ENCODE measurements at places on chromosomes 12 and 14.

GRCh38 chr12:98060411-98060810 lies 455.0 kb upstream of the TMPO start:
- DNase-seq, result no peak

- DNase-seq, result no peak
Observed at GRCh38 chr12:90024262-90024661, 315.6 kb upstream of the ATP2B1 start.

DNA sequence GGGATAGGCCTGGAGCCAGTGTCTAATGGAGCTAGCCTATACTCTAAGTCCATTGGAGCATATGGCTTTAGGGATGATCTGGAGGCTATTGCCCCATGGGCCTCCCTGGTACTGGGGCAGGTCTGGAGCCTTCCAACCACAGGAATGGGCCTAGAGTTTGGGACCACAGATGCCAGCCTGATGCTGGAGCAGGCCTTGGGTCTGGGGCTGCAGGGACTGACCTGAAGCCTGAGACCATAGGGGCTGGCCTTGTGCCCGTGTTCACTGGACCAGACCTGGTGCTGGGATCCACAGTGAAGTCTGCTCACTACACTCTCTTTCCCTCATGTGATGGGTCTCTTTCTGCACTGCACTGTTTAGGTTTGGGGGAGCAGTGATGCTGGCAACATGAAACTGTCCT lies 95.0 kb downstream of the KLHL28 start:
- no peak for DNase-seq

- DNase-seq, result no peak
Observed at GRCh38 chr12:55847603-55848291, 5.0 kb upstream of the MMP19 start.

GRCh38 chr14:94961386-94962165 lies 191.7 kb upstream of the GSC start:
- no peak for DNase-seq

DNA sequence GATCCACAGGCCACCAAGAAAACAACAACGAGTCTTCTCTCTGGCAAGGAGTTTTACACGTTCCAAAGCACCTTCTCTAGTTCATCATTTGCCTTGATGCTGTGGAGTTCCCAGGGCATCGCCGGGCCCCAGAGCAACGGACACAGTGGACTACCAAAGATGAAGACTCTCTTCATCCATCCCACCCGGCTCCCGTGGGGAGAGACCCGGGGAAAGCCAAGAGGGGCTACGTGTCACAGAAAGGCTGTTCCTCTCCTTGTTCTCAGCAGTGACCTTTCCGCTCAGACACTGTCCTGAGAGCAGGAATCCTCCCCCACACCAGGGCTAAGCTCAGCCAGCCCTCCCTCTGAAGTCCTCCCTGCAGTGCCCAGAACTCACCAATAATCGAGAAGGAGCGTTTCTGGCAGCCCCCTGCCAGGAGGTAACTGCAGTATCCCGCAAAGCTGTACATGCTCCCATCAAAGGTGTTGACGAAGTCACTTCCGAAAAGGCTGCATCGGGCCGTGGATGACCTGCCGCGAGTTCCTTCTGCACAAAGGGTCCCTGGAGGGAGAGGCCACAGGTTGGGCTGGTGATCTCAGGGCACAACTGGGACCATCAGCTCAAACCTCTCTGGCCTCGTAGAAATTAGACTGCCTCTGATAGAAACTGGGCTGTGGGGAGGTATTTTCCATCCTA lies 3.5 kb downstream of the VWF start:
- DNase-seq, result no peak

DNA sequence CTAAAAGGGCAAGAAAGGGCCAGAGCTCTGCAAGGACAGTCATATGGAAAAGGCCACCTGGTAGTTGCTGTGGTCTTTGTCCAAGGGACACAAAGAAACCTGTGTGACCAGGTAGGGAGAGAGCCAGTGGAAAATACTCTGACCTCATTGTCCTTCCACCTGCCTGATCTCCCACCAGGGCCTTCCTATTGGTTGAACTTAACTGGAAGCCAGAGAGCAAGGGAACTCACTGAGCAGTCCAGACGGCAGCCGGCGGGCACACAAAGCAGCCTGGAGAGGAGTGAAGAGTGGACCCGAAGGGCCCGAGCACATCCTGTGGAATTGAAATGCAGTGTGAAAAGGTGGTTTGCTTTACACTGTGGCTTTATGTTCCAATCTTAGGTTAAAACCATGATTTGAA lies 120.7 kb downstream of the SLC25A21 start:
- no peak for DNase-seq

DNA sequence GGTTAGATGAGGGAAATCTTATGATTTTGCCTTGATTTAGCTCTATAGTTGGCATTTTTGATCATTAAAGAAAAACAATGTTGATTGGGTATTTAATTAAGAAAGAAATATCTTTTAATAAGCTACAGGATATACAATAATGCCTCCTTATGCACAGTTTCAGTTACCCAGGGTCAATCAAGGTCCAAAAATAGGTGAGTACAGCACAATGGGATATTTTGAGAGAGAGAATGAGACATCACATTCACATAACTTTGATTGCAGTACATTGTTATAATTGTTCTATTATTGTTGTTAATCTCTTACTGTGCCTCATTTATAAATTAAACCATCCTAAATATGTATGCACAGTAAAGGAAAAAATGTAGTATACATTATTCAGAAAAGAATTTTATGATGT lies 102.2 kb downstream of the MYF5 start:
- DNase-seq, result no peak

GRCh38 chr14:59377491-59377890 lies 87.7 kb downstream of the GPR135 start:
- no peak for DNase-seq

GRCh38 chr14:21917699-21918436 lies 244.2 kb upstream of the OR4E1 start:
- DNase-seq, result peak; percentile 48

DNA sequence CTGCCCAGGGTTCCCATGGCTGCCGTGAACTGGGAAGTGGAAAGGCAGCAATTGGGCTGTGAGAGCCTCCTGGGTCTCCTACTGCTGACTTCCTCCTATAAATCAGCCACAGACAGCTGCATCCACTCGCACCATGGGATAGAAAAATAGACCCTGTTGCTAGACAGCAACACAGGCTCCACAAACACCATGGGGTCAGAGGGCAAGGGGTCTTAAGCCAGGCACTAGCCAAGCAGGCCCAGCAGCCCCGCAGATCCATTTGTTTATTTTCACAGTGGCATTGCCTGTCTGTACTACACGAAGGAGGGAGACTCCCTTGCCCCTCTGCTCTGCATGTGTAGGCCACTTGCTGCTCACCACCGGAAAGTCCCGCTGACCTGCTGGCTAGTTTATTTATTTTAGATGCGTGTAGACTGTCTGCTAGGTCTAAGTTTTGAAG lies 139.8 kb downstream of the DACT1 start:
- no peak for DNase-seq

DNA sequence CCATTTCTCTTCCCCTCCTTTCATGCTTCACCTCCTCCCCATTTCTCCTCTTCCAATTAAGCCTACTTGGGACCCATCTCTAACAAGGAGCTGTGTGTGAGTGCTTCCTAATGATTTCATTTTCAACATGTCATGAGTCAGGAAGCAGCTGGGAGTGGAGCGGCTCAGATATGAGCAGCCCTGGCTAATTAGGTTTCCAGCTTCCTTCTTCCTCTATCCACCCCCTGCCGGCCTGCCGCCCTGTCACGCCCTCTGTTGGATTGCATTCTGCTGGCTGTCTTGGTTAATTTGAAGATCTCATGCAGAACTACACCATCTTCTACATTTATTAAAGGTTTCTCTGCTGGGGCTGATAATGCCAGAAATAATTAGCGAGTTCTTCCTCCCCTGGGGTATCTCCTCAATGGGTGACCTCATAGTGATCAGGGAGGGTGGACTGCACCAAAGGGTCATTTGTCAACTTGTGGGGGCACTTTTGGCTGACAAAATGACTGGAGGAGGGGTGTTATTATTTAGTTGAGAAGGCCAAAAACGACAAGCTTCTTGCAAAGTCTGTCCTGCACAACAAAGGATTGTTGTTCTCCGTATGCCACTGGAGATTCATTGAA lies 300.9 kb upstream of the SRRM4 start:
- no peak for DNase-seq

DNA sequence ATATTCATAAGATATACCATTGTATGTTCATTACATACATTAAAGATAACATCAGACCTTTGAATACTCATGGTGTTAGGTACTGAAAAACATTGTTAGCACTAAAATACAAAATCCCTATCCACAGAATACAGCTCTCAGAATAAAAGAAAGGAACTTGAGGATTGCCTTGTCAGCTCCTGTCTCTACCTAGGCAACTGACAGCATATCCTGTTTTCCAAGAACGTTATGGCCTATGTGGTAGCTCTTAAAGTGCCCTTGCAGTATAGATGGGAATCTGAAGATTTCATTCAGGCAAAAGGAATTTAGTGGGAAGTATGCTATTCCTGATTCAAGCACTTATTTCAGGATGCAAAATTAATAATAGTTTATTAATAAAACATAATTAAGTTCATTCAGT lies 1.8 kb upstream of the PPP1R12A start:
- DNase-seq, result no peak

- DNase-seq, result no peak
Observed at GRCh38 chr12:21881965-21882364, 59.3 kb downstream of the ABCC9 start.

- no peak for DNase-seq
Observed at GRCh38 chr12:96117460-96117859, 76.7 kb upstream of the ELK3 start.

DNA sequence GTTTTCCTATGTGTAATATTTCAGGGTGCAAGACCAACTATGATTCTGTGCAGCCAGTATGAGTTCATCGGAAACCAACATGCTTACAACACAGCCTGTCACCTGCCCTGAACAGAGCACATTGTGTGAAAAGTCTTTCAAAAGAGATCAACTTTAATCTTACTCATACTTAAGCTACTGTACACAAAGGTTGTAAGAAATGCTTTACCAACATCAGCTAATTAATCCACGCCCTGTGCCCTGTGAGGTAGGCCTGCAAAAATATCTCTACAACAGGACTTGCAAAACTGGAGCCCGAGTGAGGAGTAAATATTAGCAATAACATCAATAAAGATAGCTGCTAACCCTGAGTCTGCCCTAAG lies 15.1 kb downstream of the APPL2 start:
- no peak for DNase-seq

GRCh38 chr14:88518592-88519512 lies 36.0 kb downstream of the PTPN21 start:
- DNase-seq, result no peak

DNA sequence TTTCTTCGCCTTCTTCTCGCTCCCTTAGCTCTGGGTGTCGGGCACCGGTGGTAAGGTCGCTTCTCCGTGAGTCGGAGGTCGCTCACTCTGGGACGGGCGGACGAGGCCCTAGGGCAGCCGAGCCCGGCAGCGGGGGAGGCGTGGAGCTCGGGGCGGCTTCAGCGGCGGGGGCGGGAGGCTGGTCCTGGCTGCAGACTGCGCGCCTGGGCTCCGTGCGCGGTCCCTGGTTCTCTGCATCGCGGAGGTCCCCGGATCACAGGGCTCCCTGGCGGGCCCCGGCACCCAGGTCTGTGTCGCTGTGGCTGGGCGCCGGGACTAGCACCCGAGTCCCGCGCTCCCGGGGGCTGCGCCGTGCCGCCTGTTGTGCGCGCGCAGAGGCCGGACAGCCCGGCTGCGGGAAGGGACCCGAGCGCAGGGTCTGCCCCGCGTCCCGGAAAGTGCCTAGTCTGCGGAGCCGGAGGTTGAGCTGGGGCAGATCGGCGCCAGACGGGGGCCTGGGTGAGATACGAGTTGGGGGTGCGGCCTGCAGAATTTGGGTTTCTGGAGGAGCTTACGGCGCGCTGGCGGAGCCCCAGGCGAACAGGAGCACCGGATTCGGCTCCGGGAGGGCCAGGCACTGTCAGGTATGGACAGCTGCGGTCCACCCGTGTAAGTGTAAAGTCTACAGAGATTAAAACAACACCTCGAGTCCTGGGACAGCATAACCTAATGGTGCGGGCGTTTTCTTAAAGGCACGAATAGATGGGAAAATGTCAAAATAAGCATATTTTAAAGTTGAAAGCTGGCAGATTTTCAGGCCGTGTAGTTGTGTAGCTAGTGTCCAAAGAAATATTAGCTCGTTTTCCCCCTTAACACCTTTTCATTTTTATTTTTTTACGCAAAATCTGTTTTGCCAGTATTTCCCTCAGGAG lies 713 bp downstream of the FRMD6 start:
- DNase-seq, result no peak

GRCh38 chr14:106039400-106039799 lies 513.0 kb downstream of the TMEM121 start:
- peak; percentile 32 for DNase-seq

DNA sequence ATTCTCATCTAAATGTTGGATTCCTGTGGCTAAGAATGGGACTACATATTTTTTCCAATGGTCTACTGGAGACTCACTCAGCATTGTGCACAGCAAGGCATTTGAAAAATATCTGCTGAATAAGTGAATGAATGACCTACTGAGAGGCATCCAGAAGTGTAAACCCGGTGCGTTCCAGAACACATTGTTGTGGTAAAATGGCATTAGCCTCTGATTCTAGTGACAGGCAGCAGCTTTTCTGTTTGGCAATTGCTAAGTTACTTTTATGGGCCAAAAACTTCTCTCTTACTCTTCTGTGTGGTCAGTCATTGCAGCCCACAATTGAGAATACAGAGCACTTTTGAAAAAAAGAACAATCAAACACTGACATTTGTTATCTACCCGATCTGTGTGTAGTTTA lies 36.5 kb downstream of the WIF1 start:
- no peak for DNase-seq

GRCh38 chr12:93048656-93049055 lies 119.6 kb upstream of the EEA1 start:
- DNase-seq, result no peak

DNA sequence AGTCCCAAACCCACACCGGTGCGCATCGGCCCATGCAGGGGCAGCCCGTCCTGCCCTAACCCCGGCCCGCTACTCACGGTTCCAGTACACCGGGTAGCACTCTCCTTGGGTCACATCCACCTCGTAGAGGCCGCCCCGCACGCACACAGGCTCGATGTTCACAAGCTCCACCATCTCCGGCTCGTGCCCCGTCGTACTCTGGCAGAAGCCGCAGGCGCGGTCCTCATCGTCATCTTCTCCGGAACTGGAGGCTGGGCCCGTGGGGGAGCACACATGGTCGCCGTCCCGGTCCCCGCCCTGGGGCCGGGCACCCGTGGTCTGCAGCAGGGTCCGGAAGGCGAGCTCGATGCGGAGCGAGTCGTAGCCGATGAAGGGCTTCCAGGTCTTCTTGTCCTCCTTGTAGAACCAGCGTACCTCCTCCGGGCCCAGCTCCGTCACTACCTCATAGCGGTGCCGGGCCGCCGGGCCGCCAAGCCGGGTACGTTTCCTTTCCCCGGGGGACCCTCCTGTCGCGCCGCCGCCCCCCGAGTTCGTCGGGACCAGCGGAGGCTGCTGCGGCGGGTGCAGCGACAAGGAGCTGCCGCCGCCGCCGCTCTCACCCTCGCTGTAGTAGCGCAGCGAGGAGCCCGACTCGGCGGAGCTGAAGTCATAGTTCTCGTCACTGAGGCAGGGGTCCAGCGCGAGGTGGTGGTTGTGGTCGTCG lies 788 bp downstream of the DDHD1 start:
- peak; percentile 72 for DNase-seq

GRCh38 chr12:118183155-118183554 lies 47.2 kb downstream of the PEBP1 start:
- DNase-seq, result no peak

GRCh38 chr12:95520816-95521215 lies 30.5 kb downstream of the USP44 start:
- DNase-seq, result no peak
